NCI-H2081 (cell line): ENCODE measurements at places on chromosomes 13 and 19.

- no peak for DNase-seq
Measured at GRCh38 chr19:21581646-21582240, 76.3 kb downstream of the ZNF429 start.

DNA sequence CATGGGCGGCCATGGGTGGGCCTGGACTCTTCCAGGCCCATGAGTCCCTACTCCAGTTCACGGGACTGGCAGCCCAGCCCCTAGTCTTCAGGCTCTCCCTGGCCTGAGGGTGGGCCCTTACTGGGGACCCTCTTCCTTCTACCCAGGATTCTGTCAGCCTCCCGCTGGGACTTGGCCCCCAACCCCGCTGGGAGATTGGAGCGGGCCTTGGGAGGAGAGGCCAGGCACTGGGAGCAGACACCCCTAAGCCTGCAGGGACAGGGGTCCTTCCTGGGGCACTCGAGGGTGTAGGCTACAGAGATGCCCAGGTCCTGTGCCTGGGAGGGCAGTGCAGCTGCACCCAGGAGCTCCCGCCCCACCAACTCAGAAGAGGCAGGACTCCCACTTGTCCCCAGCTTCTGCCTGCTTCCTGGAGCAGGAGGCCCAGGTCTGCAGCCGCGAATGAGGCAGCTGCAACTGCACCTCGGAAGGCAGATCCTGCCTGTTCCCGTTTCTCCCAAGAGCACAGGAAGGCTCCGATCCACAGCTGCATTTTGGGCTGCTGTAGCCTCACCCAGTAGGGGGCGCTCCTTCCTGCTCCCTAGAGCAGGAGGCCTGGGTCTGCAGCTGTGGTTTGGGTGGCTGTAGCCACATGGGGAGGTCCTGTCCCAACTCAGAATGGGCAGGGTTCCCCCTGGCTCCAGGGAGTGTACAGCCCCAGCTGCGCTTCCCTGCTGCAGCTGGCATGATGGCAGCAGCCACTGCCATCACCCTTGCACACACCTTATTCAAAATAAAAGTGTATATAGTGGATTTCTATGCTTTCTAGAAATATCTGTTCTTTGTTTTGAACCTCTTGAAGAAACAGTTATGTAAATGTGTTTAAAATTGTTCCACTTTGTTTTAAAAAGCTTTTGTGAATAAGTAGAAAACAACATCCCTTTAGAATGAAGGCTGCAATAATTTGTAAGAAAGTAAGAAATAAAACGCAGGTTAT is 46.8 kb downstream of the TEX26 start:
- DNase-seq, result no peak

GRCh38 chr19:35208121-35208520 is 20.4 kb downstream of the FAM187B start:
- no peak for DNase-seq

GRCh38 chr13:112704308-112705145 is 14.7 kb downstream of the ATP11A start:
- DNase-seq, result no peak

DNA sequence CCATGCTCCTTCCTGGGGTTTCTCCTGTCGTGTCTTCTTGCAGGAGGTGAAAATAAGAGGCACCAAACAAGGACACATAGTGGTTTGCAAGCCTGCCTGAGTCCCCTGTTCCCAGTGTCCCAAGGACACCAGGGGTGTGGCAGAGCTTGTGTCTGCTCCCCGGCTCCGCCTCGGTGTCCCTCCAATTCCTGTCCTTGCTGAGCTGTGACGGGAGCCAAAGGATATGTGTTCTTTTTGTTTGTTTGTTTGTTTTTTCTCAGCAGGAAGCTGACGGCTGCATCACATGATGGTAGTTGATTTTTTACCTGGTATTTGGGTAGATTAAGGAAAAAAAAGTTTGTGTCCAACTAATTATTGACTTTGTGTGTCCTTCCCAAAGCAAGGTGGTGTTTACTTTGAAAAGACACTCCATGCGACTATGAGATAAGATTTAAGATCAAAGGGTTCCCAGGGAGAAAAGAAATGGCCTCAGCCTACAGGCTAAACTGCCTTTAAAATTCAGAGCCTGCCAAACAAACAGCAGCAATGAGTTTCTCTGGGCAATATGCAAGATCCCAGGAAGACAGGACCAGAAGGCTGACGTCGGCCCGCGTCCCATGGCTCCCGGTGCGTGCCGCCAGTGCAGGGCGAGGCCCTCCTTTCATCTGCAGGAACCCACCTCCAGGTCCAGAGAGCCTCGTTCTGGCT is 50.8 kb upstream of the XPO4 start:
- no peak for DNase-seq

DNA sequence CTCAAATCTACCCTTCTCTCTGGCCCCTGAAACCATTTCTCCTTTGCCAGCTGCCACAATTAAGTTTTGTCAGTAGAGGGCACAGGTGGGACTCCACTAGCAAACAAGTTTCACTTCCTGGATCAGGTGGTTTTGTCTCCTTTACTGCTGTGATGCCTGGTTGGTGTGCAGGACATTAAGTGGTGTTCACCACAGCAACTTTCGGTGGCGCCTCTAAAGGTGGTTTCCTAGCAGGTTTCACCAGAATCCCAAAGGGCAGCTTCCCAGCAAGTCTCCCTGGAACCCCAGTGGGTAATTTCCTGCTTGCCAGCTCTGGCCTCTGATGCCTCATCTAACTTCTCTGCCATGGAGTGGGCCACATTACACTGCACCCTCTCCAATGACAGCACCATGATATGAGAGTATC is 16.6 kb downstream of the MED4 start:
- peak; percentile 0 for DNase-seq

GRCh38 chr19:51124729-51125128 is at the start of gene SIGLEC9:
Gene SIGLEC9 (plus strand): TSS chr19:51124906. CDS start chr19:51124975, 69 bp downstream.
- DNase-seq, result no peak

DNA sequence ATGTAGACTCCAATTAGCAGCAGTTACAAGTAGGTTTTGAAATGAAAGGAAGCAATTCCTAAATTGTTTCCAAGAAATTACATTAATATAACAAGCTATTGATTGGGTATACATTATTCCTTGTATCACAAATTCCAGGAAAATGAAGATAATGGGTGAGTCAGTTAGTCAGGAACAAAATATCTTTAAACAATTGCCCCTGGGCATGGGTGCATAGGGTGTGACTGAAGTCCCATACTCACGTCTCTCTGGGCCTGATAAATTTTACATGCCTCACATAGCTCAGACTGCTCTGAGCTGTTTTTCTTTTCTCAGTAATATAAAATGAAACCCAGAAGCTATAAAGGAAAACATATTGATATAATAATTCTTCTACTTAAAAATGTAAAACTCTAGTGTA is 87.8 kb downstream of the FNDC3A start:
- no peak for DNase-seq

DNA sequence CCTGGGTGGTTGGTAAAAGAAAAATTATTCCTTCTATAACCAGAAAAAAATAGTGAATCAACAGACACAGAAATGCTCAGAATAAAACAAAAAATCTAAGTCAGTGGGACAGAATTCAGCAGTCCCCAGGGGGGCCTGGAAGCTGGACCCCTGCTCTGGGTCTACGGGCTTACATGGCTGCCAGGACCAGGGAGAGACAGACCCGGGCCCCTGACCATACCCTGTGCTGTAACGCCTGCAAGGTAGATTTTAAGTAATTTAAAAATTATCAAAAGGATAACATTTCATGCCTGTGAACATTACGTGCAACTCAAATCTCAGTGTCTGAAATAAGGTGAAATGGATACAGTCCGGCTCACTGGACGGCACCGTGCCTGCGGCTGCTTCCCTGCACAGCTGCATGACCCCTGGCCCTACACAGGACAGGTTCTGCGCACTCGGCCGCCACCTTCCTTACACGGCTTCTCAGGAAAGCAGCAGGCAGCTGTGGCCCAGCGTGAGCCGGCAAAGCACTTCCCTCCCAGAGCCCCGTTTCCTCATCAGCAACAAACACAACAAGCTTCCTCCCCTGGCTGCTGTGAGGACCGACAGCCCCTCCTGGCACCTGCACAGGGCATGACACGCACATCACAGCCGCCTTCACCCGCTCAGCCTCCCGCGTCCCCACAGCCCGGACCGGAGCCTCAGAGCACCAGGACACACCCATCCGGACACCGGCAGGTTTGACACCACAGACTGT is 22.2 kb downstream of the RASA3 start:
- no peak for DNase-seq

GRCh38 chr13:110359840-110360301 is 52.8 kb downstream of the COL4A2 start:
- DNase-seq, result no peak

GRCh38 chr13:38577048-38577447 is 109.8 kb upstream of the FREM2 start:
- no peak for DNase-seq
